ENCODE measurements at places on chromosomes 7 and 10.

DNA sequence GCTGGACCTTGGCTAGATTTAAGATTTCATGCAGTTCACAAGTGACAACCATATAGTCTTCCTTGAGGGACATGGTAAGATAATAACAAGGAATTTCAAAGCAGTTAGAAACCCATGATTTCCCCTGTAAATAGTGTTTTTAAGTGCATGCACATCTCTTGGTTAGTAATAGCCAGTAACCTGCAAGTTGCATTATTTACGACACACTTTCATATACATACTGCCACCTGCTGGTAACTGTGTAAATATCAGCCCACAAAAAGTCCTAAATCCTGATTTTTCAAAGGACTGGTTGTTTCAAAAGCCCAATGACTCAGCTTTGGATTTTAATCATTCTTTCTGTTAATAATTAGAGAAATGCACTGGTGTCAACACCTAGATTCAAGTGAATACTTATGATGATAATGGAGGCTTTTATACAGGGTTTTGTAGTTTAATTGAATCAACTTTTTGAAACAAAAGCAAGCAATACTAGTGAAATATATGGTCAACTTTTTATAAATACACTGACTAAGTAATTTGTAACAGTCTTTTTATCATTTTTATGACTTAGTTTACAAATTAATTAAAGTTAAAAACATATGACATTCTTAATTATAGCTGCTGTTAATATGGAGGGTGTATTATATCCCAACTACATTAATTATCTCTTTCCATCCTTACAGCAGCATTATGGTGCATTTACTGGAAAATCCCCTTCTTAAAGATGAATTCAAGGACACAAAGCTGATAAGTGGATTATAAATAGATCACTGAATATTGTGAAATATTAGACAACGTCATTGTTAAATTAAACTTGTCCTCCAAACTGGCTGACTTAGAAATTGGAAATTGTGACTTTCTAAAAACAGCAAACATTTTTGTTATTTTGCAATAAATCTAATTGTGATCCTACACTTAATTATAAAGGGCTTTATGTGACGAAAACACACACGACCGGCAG is 367.7 kb upstream of the SEMA3D start:
- no peak for DNase-seq

- DNase-seq, result no peak
Measured at GRCh38 chr7:12436896-12437535, 33.4 kb upstream of the VWDE start.

DNA sequence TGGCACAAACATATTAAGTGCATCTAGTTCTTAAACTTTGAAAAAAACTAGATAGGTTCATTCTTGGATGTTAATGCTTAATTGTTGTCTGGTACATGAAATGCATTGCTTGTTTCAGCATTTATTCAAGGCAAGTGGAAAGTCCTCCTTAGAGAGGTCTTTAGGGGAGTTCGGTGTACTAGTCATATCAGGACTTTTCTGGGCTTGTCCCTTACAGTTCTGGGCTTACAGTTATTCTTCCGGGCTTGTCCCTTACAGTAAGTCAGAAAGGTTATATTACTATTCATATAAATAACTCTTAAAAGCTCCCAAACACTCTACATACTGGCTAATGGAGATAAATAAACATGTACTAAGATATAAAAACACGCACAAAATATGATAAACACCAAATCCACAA is 61.6 kb upstream of the MRLN start:
- no peak for DNase-seq

DNA sequence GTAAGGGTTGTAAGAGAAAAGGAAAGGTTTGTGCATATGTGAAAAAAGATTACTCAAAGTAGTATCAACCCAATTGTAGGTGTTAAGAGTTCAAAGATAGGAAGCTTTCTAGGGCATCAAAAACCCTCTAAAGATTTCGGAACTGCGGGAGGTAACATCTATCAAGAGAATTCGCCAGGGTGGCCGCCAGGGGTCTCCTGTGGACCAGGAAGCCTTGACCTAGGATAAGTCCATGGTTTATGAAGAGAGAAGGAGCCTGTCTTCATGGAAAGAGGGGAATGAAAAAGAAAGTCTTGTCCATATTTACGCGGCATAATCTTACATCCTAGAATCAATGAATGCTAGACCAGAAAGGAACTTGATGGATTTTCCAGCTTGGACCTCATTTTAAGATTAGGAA is 140.7 kb upstream of the CALCR start:
- no peak for DNase-seq

GRCh38 chr10:61188691-61189090 is 244.7 kb upstream of the RHOBTB1 start:
- DNase-seq, result no peak

- no peak for DNase-seq
Measured at GRCh38 chr10:68135362-68135761, 26.1 kb downstream of the MYPN start.

DNA sequence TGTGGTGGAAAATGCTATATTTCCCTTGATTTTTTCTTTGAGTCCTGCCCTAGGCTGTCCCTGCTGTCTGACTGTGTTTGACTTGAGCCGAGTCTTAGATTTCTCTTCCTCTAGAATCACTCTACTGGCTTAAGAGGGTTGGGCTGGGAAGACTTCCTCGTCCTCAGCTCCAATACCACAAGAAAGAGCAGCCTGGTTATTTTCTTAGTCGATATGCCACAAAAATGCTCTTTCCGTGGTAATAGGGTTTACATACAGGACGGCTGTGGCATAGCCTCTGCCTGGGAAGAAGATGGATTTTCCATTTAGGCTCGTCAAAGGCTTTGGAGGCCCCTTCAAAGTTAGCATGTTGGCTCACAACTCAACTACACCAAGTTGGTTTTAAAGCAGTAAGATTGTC is 212.0 kb upstream of the IGFBP3 start:
- DNase-seq, result no peak

- DNase-seq, result no peak
Measured at GRCh38 chr10:42999385-43000020, 77.4 kb upstream of the RET start.

DNA sequence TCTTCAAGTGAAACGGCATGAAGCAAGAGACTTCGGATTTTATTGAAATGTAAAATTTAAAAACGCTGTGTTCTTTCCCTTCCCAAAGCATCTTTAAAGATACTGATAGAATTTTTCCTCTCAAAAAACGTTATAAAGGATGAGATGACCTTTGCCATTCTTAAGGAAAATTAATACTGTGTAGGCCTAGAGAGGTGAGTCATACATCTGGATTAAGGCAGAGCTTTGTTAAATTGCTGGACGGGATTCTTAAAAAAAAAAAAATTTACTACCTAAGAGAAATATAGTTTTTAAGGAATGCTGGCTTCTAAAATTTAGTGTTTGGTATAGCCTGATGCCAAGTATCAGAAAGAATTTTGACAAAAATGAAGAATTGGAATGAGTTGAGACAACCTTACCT is 6.3 kb upstream of the HBP1 start:
- DNase-seq, result no peak

- DNase-seq, result no peak
Measured at GRCh38 chr7:44712012-44712411, 36.6 kb upstream of the ZMIZ2 start.

DNA sequence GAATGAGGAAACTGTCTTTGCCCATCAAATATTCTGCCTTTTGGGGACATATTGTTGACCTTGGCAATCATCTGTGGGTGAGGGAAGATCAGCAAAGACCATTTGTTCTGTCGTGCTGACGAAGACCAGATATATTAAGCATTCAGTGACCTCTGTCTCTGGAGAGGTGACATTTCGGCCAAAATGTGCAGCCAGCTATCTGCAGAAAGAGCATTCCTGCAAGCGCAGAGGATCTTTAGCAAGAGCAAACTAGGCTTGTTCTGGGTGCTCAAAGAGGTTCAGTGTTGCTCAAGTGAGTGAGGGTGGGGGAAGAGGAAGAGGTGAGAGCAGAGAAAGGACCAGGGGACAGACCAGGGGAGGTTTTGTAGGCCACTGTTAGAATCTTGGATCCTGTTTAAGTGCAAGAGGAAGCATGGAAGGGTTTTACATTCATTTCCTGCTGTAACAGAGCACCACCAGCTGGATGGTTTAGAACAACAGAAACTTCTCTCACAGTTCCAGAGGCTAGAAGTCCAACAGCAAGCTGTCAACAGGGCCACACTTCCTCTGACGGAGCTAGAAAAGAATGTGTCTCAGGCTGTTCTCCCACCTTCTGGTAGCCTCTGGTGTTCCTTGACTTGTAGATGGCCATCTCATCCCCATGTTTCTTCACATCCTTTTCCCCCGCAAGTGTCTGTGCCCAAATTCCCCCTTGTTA is 11.2 kb downstream of the C10orf120 start:
- no peak for DNase-seq
